ENCODE measurements at places on chromosomes 1 and 21.

DNA sequence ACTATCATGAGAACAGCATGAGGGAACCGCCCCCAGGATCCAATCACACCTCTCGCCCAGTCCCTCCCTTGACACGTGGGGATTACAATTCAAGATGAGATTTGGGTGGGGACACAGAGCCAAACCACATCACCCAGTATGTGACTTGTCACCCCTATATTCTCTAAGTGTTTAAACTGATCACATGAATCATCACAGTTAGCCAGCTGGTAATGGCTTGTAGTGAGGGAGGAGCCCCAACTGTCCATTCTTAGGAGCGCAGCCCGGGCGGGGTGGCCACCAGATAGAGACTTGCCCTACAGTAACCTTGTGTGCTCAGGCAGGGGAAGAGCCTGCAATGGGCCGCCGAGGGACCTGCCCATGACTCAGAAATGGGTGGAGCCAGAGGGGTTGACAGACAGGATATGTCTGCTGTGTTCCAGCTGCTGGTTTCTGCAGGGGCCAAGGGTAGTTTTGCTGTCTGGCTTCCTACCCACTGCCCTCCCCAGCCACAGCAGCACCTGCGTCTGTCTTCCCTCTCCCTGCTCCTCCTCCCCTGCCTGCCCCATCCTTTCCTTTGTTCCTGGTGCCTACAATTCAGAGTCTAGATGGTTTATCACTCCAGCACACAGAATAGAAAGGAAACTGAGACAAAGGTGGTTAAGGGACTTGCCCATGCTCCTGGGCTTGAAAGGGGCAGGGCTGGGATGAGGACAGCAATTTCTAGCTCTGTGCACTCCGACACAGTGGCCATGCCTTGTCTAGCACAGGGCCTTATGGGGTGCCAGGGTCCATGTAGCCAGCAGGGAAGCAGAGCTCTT is 9.2 kb downstream of the ABCG1 start:
- DNase-seq: peak; percentile 75

DNA sequence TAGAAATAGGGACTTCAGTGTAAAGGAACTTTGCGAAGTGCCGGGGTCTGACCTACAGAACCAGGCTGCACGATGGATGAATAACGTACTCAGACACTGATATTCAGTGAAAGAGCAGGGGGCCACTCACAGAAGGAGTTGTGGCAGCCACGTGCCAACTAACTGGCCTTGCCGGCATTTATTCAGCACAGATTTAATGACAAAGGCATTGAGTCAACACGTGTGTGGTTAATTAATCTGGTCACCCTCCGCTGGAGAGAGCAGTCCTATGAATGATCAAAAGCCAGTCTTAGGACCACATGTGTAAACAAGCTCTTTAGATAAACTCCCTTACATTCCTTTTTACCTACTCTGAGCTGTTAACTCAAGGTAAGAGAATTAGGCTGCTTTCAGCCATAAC is 6.2 kb upstream of the B3GALT2 start:
- no peak for DNase-seq

- no peak for DNase-seq
Measured at GRCh38 chr1:14339288-14339687, 259.2 kb upstream of the KAZN start.

DNA sequence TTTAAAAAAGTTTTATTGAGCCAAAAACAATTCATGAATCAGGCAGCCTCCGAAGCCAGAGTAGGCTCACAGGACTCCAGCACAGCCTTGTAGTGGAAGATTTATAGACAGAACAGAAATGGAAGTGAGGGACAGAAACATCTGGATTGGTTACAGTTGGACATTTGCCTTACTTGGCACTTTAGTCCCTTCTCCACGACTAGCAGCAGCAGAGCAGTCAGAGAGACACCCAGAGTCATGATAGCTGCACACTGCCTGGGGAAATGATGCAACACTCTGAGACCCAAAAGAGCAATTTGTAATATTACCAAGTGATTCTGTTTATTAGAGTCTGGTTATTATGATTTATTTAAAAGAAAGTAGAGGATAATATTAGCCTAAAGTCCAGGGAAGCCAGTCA is 72.2 kb upstream of the KRTAP11-1 start:
- DNase-seq: no peak

GRCh38 chr1:7680207-7680954 is 90.7 kb upstream of the VAMP3 start:
- DNase-seq: peak; percentile 33

DNA sequence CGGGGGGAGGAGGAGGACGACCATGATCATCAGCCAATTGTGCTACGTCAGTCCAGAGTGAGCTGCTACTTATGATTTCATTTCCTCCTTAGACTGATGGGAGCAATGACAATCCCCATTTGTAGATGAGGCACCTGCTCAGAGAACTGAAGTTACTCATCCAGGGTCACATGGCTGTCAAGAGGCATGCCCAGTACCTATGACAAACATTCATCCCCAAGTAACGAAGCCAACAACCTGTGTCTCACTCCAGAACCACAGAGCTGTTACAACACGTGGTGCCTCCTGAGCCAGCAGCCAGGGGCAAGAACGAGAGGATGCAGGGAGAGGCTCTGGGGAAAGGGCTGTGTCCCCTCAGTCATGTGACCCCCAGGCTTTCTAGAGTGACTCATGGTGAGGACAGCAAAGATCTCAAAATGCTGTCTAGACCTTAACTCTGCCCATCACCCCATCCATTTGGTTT is 93.6 kb downstream of the SIM2 start:
- DNase-seq: no peak

- DNase-seq: no peak
Measured at GRCh38 chr1:14848625-14849024, 250.1 kb downstream of the KAZN start.

- no peak for DNase-seq
Measured at GRCh38 chr21:42120101-42120902, 49.2 kb downstream of the UMODL1 start.

DNA sequence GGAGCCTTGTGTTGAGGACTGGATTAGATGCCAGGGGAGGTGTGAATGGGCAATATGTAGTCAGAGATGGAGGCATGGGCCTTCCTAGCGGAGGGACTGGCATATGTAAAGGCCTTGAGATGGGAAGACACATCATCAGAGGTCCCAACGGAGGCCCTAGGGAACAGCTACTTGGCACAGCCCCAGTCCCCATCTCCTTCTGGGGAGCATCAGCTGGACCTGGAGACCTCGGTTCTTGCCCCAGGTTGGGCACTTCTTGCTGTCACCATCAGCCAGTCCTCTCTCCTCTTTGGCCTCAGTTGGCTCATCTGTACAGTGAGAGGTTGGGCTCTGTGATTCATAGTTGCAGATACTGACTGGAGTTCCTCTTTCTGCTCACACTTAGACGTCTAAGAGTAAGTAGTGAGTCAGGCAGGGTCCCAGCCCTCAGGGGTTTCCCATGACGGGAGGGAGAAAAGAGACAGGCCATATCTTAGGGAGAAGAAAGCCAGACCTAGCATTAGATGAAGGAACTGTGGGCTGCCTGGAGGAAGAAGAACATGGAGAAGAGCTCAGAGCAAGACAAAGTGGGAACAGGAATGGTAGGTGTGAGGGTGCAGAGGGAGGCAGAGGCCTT is 3.4 kb upstream of the MARCKSL1 start:
- no peak for DNase-seq

DNA sequence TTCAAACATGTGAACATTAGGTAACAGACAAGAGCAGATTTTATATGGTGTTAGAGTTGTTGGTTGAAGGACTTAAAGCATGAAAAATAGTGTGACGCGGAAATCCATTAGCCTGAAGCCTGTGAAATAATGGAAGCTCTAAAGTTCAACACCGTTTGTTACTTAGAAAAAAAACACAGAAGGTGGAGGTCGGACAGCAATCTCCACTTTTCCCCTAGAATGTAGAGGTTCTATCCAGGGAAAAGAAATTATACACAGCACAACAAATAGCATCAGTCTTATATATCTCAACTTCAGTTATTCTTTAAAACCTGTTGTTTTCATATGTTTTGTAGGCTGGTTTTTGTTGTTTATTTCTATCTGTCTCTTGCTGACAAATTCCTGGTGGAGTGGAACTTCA is 1.9 kb downstream of the RCAN3 start:
- no peak for DNase-seq

- DNase-seq: no peak
Measured at GRCh38 chr1:55196433-55197035, 18.6 kb downstream of the USP24 start.

DNA sequence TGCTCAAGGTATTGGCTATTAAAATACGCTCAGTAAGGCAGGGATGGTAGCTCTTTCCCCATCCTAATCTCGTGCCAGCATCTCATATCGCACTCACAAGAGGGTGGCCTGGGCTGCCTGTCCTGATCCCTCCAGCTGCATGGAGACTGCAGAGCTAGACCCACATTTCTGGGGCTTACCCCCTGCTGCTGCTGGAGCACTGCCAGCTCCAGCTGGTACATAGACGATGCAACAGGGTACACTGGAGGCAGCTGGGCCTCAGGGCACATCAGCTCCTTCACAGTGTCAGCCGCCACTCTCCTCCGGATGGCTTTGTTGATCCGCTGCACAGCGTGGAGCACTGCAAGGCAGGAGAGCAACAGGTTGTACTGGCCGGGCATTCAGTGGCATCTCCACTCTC is 16.0 kb downstream of the IQGAP3 start:
- DNase-seq: no peak

GRCh38 chr1:111217183-111217910 is 10.2 kb upstream of the CHI3L2 start:
- no peak for DNase-seq

DNA sequence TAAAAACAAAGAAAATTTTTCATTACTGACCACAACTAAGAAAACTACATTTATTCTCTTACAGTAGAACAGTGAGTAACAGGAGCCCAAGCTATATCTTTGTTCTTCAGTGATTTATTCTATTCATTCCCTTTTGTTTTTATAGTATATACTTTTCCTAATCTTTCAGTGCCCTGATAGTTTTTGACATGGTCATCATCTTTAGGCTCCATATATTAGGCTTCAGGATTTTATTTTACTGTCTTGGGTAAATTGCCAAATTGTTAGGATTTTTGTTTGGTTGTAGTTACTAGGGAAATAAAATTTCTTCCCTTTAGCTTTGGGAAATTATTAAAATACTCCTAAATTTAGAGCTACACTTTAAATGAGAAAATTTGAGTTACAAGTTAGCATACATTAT is 10.3 kb downstream of the FBXO28 start:
- DNase-seq: no peak

GRCh38 chr1:28926629-28927265 is 12.4 kb downstream of the EPB41 start:
- DNase-seq: no peak

- no peak for DNase-seq
Measured at GRCh38 chr1:36366091-36366661, 19.5 kb downstream of the STK40 start.

DNA sequence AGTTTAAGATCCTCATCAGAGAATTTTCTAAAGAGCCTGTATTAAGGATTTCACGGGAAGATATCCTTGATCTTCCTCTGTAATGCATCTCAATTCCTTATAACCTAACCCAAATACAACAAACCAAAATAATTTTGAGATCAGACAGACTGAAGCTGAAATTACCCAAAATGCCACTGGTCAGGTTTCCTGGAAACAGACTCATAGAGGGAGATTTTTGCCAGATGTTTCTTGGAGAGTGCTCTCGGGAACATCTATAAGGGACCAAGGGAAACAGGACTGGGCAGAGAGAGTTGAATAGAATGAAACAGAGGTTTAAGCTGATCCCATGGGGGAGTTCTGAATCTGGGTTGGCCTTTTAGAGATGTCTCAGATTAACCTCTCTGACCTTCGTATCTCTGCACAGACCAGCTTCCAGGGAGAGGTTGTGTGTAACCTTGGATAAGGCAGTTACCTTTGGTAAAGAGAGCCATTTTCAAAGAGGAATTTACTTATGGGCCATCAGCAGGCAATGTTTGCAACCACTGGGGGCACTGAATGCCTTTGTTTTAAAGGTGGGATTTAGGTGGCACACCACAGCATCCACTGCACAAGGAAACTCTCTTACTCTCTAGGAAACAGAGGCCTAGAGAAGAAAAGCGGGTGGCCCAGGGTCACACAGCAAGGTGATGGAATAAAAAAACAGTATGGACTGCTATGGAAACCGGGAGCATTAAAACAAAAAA is 130.8 kb upstream of the SGIP1 start:
- DNase-seq: no peak

DNA sequence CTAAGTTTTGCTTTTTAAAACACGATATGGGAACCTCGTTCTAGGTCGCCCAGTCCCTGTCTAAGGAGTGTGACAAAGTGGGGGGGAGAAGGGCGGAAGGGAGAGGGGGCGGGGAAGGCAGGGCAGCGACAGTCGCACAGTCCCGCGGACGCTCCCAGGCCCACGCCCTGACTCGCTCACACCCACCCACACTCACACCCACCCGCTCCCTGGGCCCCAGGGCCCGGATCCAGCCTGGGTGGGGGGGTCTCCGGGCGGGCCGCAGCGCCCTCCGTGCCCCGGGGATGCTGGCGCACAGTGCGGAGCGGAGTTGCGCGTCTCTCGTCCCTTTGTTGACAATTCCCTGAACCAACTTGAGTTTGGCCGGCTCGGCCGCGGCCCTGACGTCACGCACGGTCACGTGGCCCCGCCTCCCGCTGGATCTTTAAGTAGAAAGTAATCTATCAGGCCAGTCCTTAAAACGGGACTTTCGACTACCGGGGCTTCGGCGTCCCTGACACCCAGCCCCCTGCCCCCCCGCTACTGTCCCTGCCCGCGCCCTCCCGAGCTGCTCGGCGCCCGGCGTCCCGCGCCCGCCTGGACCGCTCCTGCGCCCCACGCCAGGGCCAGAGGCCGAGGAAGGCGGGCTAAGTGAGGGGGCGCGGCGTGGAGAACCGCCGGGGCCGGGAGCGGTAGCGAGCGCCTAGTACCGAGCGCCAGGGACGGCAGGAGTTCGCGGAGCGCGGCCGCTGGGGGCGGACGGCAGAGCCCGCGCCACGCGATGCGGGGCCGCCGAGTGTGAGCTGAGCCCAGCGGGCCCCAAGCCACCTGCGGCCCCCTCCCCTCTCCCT is at the start of gene FOXD3:
Gene FOXD3 (plus strand): TSS at position 454 of the 830 bp plus-strand sequence. CDS start 492 bp downstream, outside the sequence.
- no peak for DNase-seq

DNA sequence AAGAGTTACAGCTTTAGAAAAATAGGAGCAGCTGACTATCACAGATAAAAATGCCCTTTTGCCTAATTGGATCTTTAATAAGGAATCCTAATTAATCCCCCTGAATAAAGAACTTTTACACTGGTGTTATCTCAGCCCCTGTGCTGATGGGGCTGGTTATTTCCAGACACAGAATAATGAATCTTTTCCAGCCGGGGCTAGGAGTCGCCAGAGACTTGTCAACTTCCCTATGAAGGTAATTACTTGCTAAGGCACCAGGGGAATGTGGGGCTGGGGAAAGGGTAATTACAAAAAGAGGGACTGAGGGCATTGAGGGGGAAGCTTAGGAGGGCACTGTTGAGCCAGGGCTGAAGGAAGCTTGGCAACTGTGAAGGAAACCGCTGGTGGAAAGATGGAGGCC is 34.5 kb downstream of the HMGB4 start:
- DNase-seq: no peak

GRCh38 chr1:109316506-109316905 is 9.7 kb upstream of the MYBPHL start:
- no peak for DNase-seq

DNA sequence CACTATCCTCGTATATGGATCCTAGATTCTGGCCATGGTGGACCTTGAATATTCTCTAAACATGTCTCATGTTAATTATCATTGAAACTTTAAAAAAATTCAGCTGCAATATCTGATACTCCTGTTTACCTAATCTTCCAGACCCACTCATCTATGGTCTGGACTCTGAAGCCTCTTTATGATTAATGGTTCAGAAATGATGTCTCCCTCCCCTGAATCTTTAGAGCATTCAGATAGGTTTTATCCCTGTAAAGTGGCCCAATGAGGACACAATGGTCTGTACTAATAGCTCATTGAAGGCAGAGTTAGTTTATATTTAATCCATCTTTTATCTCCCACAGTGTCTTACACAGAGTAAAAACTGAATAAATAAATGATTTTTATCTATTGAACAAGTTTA is 53.0 kb upstream of the DUSP10 start:
- DNase-seq: no peak

Measured in T-helper 2 cell (primary cell).